Cerebellar nuclear complex (tissue), 1 donor: ENCODE measurements at places on chromosomes 1 and 21.

DNA sequence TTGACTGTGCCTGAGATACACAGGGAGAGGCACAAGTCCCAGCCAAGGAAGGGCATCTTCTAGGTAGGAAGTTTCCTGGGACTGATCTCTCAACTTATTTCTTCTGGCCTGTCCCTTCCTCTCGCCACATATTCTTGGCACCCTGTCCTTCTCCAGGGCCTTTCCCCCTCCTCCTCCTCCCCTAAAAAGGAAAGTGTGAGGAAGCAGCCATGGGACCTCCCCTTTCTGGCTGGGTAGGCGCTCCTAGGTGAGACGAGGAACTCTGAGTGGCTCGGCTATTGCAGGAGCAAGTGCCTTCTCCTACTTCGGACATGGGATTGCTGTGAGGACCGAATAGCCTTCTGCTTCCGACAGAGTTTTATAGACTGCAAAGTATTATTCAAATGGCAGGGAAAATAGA is 15.5 kb upstream of the MTARC2 start:
- no peak for DNase-seq

DNA sequence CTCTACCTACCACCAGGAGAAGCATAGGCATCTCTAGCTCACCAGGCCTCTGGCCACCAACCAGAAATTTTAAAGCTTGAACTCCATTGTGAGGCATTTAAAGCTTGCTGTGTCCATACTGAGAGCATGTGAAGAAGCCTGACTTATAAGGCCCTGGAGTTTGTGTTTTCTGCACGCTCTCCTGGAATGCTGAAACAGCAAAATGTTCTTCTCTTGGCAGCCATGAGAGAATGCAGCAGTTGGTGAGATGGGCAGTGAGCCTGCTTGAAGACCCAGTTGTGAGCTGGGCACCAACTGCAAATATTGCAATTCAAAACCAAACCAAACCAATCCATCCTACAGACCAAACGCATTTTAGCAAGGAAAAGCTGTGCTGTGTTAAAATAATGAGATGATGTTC is 170.0 kb upstream of the IVNS1ABP start:
- DNase-seq = no peak

GRCh38 chr1:178694923-178695525 is 30.0 kb upstream of the RALGPS2 start:
- no peak for DNase-seq

GRCh38 chr1:53419034-53419433 is 40.2 kb upstream of the DMRTB1 start:
- no peak for DNase-seq

DNA sequence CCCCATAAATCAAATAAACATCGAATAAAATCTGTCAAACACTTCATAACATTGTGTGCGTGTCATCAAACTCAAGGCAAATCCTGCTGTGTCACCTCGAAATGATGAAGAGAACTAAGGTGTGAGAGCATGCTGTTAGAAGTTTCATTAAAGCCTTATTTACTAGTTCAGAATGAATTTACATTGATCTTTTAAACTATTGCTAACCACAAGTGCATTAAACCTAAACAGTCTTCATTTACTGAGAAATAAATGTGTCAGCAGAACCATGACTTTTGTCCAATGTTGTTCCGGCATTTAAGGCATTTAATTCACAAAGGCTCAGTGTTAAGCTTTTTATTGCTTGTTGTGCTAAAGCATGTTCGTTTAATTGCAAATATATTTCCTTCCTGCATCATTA is 474.4 kb downstream of the SETD4 start:
- DNase-seq = no peak

- no peak for DNase-seq
Observed at GRCh38 chr1:18714404-18715175, 83.9 kb downstream of the PAX7 start.

DNA sequence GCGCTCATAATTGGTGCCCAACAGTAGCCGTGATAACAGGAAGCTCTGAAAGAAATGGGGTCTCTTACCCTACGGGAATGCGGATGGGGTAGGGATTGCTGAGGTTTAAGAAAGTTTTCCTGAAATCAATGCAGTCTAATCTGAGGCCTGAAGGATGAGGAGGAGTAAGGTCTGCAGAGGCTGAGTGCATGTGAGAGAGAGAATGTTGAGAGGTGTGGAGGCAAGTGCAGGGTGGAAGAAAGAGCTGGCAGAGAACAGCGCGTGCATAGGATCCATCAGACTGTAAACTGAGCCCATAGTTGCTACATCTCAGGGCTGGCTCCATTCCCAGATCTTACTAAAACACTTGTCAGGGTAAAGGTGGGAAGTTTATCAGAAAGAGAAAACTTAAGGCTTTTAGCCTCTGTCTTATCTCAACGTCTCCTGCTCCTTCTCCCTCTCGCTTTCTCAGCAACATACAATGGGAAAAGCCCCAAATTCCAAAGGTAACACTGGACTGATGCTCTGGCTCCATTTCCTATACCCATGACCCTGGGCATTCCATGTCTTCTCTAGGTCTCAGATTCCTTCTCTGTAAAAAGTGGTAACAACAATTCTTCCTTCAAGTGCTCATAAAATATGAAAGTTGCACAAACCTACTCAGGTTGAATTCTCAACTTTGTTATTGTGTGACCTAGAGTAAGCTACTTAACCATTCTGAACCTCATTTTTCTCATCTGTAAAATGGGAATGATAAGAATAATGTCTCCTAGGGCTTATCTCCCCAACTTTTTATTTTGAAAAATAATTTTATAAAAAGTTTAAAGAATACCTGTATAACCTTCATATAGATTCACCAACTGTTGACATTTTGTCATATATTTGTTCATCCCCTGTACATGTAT is 75.2 kb downstream of the SH3GLB1 start:
- DNase-seq = no peak

- DNase-seq = no peak
Observed at GRCh38 chr1:17550729-17551584, 11.5 kb downstream of the ARHGEF10L start.

- no peak for DNase-seq
Observed at GRCh38 chr1:224217655-224218623, 34.9 kb downstream of the DEGS1 start.

DNA sequence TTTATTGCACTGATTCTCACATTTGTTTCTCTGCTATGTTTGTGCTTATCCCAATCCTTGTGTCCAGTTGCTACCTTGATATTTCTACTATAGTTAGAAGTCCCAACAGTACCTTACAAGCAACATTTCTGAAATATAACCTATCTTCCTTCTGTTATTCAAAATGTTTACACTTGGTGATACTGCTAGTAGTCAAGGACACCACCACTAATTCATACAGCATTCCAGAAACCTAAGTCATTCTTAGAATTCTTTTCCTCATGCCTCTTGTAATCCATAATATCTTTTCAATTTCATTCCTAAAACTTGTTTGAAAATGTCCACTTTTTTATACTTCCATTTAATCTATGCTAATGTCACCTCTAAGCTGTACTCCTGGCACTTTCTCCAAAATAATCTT is 2132.1 kb downstream of the NCAM2 start:
- DNase-seq = no peak
